Panc1 (cell line): ENCODE measurements at places on chromosomes 16 and 17. TPM values are rescaled to one million over a fixed set of nuclear protein-coding genes. Genes with fewer than 3 reads are reported as not detected.

DNA sequence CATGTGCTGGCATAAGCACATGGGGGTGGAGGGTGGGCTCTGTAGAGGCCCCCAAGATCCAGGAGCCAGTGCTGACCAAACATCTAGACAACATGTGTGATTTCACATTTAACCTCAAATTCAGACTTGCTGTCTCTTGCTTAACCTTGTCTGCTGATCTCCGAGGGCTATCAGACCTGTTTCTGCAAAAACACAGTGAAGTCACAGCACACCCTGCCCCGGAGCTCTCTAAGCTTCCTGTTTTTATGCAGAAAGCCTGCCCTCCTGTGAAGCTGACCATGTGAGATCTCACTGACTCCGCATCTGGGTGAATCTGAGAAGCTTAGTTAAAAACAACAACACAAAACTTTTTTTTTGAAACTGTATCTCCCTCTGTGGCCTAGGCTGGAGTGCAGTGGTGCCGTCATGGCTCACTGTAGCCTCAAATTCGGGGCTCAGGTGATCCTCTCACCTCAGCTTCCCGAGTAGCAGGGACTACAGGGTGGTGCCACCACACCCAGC lies 6.6 kb upstream of the DPEP2 start:
- DNase-seq, result no peak

GRCh38 chr17:77465358-77466041 lies 324.7 kb downstream of the SEC14L1 start:
- DNase-seq, result no peak

The IKZF3 gene
- total RNA-seq, result 0.59 TPM

DNA sequence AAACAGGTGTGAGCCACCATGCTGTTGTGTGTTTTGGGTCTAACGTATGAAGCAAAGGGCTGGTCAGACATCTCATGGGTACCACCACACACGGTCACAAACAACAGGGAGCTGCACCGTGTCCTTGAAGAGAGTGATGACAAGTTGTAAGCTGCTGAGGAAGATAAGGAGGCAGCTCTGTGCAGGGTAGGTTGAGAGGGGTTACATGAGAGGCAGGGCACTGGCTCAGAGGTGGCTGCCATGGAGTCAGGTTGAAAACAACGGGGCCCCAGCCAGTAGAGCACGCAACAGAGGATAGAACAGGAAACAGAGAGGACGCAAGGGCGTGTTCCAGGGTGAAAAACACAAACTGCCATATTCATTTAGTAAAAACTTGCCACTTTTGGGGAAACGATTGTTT lies 52.2 kb downstream of the TRARG1 start:
- DNase-seq, result no peak

DNA sequence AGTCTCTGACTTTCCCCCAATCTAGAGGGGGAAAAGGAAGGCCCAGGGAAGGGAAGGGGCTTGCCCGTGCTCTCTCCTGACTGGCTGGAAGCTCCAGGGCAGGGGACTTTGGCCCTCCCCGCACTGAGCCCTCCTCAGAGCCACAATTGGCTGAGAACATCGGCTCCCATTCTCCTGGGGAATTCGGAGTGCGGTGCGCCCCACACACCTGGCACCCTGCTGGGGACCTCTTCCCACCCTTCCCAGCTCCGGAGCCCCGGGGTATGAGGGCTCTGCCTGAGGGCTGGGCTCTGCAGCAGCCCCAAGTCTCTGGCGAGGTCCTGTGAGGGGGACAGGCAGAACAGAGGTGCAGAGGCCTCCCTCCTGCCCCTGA lies 36.0 kb downstream of the PIMREG start:
- no peak for DNase-seq

The CHST6 gene
- 0.05 TPM for total RNA-seq

- no peak for DNase-seq
Measured at GRCh38 chr17:82962163-82962720, 117.2 kb upstream of the METRNL start.

DNA sequence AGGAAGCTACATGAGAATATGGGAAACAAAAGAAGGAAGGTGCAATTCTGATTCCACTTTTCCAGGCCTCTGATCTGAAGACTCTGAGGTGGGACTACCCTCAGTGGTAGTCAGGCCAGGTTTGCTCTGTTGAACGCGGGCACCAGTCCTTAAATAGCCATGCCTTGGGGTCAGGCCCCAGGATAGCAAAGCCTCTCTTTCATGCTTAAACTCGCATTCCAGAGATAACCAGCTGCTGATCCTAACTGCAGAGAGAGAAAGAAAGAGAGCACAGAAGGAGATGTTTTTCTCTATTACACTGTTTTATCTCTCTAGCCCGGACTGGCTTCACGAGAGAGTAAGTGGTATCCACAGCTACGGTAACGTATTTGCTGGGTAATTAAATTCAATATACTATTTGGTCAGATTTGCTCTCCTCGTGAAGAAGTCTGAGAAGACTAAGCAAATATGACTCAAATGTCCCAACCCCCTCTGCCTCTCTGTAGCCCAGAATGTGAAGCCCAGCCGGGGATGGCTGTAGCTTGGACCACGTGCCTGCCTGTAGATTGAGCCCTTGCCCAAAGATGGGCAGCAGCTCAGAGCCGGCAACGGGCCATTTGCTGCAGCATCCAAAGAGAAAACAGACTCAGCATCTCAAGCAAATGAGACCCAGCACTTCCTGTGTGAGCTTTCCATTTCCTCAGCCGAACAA lies 122.2 kb downstream of the SMG6 start:
- DNase-seq, result no peak

DNA sequence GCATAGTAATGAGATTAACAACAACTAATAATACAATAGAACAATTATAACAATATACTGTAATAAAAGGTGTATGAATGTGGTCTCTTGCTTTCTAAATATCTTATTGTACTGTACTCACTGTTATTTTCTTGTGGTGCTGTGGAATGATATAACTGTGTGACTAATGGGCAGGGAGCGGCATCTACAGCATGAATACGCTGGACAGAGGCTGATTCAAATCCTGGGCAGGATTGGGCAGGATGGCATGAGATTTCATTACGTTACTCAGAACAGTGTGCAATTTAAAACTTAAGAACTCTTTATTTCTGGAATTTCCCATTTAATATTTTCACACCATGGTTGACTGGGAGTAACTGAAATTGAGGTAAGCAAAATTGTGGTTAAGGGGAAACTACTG lies 1239.8 kb upstream of the GOT2 start:
- DNase-seq, result no peak

The HCRT gene
- not detected for total RNA-seq

- no peak for DNase-seq
Measured at GRCh38 chr17:79042421-79043190, 18.6 kb downstream of the C1QTNF1 start.

The KRTAP2-2 gene
- total RNA-seq, result not detected

The CDRT4 gene
- 2.8 TPM for total RNA-seq

- DNase-seq, result no peak
Measured at GRCh38 chr17:39996800-39997199, 16.2 kb downstream of the PSMD3 start.

- DNase-seq, result no peak
Measured at GRCh38 chr16:3963203-3963602, 82.7 kb upstream of the CREBBP start.

GRCh38 chr17:75719732-75720131 lies 1.5 kb upstream of the ITGB4 start:
- no peak for DNase-seq

GRCh38 chr17:81173762-81174155 lies 7.7 kb upstream of the AATK start:
- no peak for DNase-seq

The RCVRN gene
- not detected for total RNA-seq
